Stimulated activated CD4-positive, alpha-beta T cell treated with anti-CD3 and anti-CD28 coated beads, TNF-alpha, amount 100 ng/mL, for 4 hours (primary cell): ENCODE measurements at places on chromosomes 1 and 21.

DNA sequence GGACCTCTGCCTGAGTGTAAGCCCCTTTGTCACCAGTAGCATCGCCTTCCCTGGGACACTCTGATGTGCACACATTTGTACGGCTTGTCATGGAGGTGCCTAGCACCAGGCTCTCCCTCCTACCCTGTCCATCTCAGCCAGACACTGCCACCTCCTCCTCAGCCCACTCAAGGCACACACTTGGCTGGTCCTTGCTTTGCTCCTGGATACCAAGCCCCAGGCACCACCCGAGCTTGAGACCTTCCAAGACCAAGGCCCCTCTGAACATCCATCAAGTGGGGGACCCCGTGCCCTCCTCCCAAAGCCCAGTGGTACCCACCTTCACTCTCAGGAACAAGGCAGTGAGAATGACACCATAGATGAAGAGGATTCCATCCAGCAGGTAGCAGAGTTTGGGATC, 78.0 kb downstream of the CD247 start:
- DNase-seq: no peak

DNA sequence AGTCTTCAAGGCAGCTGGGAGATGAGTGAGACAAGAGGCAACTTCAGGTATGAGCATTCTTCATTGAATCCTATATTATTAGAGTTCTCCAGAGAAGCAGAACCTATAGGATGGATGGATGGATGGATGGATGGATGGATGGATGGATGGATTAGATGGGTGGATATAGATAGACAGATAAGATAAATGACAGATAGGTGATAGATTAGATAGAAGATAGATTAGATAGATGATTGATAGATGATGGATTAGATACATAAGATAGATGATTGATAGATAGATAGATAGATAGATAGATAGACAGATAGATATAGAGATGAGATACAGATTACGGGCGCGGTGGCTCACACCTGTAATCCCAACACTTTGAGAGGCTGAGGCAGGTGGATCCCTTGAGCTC, 43.2 kb upstream of the SPOCD1 start:
- no peak for DNase-seq

- DNase-seq: no peak
These were observed 22.4 kb upstream of the BTG2 start for GRCh38 chr1:203282720-203283542.

- DNase-seq: no peak
These were observed 62.8 kb downstream of the NGF start for GRCh38 chr1:115275216-115275615.

DNA sequence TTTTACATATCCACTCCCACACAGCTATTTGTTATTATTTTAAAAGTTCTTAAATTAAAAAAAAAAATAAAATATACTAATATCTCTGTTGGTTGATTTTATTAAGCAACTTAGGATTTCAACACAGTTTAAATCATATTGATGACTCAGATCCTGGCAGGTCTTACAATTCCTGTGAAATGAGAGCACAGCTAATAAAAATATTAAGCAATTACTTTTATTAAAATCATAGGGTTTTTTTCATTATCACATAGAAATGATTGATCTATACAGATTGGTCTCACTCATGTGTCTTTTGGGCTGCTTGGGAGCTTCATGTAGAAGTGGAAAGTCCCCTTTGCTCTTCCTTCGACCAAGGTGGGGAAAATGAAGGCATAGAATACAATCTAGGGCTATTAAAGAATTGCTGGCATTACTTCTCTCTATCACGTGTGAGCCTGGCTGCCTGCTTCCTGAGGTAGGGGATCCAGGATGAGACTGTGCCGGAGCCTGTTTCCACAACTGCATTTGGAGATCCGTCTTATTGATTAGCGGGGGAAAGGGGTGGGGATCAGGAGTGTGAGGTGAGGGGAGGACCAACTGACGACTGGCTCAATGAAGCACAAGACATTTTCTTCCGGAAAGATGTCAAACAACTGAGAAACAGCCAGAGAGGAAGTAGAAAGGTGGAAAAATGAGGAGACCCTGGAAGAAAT, 858.0 kb downstream of the USP25 start:
- DNase-seq: no peak

- DNase-seq: no peak
These were observed 75.1 kb upstream of the GRIK1 start for GRCh38 chr21:30014886-30015285.

DNA sequence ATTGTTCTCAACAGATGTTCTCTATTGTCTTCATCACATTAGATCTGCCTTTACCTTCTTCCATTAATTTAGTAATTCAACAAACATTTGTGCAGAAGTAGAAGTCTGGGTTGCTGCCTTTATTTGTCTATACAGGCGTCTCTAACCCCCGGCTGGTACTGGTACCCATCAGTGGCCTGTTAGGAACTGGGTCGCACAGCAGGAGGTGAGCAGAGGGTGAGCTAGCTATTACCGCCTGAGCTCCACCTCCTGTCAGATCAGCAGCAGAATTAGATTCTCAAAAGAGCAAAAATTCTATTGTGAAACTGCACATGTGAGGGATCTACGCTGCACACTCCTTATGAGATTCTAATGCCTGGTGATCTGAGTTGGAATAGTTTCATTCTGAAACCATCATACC, 12.9 kb upstream of the EDEM3 start:
- no peak for DNase-seq

DNA sequence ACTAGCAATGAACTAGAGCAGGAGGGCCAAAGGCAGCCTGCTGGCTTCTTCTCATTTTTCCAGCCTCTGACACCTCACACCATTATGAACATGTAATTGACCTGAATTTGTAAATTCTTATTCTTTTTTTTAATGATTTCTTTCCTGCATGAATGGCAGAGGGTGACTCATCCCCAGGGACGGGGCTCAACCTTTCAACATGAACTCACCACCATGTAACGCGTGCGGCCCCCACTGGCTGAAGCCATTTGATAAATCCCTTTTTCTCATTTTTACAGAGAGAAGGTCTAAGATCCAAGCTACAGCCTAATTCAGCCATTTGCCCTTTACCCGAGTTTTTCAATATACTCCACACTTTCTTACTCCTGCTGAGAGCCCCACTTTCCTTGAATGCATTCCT, 9.3 kb upstream of the ETS2 start:
- DNase-seq: no peak
